ENCODE measurements at places on chromosomes 16 and 17.

DNA sequence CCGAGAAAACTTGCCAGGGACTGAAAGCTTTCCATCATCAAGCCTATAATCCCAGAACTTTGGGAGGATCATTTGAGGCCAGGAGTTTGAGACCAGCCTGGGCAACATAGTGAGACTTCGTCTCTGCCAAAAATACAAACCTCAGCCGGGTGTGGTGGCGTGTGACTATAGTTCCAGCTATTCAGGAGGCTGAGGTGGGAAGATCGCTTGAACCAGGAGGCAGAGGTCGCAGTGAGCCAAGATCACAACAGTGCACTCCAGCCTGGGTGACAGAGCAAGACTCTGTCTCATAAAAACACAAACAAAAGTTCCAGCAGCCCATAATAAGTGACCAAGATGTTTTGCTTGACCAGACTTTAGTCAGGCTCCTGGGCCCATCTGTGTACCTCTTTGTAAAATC, 1.9 kb downstream of the MEAK7 start:
- no peak for DNase-seq

GRCh38 chr17:74682028-74682427, 30.7 kb downstream of the CD300LF start:
- no peak for DNase-seq

DNA sequence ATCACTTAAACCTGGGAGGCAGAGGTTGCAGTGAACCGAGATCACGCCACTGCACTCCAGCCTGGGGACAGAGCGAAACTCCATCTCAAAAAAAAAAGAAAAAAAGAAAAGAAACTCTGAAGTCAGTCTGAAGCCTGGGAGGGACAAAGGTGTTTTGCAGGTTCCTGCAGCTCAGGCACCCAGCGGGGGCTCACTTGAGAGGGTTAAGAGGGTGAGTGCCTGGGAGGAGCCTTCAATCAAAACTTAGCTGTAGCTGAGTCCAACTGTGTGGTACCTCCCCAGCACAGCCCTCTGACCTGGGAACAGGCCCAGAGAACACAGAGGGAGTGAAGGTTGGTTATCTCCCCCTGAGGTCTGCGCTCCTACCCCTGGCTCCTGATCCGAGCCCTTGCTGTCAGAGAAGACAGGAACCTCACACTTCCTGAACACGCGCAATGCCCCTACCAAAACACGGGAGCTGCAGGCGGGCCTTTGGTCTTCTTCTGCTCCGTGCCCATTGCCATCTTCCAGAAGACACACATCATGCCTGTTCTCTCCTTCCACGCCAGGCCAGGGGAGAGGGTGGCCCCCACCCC, 20.4 kb upstream of the ZC3H18 start:
- no peak for DNase-seq

DNA sequence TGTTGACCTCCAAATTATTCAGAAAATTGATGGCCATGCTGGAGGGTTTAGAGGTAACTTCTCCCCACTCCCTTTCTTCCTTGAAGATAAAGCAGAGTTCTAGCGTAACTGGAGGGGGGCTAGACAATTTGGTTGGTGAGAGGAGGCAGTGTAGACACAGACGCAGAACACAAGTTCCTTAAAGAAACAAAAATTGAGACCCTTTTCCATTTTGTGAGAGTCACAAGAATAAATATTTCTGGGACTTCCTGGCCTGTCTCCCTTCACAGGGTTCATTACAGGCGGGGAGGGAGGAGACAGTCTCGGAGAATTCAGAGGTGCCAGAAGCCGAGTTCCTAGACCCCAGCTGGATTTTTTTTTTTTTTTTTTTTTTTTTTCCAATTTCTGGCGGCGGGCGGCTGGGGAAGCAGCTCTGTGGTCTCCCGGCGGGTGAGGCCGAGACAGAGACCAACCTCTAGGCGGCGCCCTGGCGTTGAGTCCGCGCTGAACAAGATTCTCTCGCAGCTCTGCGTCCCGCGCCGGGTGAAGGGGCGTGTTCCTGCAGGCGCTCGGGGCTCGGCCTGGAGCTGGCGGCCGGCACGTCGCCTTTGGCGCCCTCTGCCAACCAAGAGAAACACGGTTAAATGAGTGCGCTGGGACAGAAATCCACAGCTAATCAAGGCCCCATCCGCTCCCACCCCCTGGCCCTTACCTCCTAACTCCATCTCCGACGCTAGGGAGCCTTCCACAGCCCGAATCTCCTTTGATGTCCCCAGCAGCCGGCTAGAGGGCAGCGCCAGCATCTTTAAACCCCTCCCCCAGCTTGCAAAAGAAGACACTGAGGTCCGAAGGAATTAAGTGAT, 10.2 kb upstream of the HOXB9 start:
- DNase-seq: peak; percentile 55

GRCh38 chr16:88877564-88878289, 11.3 kb upstream of the PABPN1L start:
- no peak for DNase-seq

- no peak for DNase-seq
Measured at GRCh38 chr16:3118204-3118790, 5.9 kb downstream of the ZNF205 start.

GRCh38 chr17:45428050-45428617, 4.5 kb downstream of the ARHGAP27 start:
- DNase-seq: peak; percentile 23

DNA sequence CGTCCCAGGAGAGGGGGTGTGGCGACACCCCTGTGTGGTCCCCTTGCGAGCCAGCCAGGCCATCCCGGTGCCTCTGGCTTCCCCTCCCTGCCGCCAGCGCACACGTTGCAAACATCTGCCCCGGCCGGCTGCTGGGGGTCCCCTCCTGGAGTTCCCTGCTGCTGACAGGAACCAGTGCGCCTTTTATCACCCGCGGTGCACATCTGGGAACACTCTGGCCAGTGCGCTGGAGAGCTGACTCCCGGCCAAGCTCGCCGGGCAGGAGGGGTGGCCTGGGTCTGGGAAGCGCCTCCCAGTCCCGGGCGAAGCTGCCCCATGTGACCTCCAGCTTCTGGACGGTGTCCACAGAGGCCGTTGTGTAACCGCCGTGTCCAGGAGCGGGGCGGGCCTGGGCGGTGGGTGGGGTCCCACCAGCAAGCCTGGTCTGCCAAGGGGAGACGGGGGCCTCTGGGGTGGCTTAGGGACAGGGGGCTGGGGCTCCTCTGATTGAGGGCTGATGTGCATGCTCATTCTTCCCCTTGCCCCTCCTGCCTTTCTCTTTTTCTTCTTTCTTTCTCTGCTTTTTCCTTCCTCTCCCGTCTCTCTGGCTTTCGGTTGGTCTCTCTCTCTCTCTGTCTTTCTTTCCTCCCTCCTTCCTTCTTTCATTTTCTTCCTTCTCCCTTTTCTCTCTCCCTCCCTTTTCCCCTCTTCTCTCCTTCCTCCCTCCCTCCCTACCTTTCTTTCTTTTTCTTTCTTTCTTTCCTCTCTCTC, 25.2 kb upstream of the CIBAR2 start:
- DNase-seq: no peak

DNA sequence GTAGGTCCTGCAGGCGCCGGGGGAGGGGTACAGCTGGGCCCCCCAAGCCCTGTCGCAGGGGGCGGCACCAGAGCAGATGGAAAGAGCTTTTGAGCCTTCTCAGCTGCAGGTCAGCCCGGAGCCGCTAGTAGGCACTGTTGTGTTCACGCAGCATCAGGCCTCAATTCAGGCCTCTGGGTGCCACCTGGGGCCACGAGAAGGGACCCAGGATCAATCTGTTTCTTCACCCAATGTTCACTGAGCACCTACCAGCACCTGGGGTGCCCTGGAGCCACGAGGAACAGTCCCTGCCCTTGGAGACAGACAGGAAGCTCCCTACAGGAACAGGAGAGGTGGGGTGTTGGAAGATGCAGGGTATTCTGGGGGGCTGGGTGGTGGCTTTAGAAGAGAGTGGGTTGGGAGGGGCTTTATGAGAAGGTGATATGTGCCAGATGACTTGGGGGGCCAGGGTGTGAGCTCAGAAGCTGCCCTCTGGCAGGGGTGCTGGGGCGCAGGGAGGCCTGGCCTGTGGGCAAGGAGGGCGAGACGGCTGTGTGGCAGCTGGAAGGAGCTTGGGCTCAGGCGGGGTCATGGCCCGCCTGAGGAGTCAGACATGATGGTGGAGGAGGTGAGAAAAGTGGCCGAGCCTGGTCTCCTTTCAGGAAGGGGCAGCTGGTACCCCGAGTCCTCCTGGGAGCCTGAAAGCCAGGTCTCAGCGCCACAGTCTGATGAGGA, 121.9 kb upstream of the GSE1 start:
- DNase-seq: no peak

- DNase-seq: no peak
Measured at GRCh38 chr17:40086150-40087044, 14.0 kb downstream of the NR1D1 start.

- no peak for DNase-seq
Measured at GRCh38 chr17:45087504-45087975, 26.4 kb downstream of the NMT1 start.

All from NCI-H2029 treated with DMSO at 0.1 percent for 48 hours (cell line).